NCI-H2227 treated with DMSO at 0.1 percent for 48 hours (cell line): ENCODE measurements at places on chromosomes 16 and 17.

- no peak for DNase-seq
These were observed 58.0 kb downstream of the ASIC2 start for GRCh38 chr17:33234930-33235685.

DNA sequence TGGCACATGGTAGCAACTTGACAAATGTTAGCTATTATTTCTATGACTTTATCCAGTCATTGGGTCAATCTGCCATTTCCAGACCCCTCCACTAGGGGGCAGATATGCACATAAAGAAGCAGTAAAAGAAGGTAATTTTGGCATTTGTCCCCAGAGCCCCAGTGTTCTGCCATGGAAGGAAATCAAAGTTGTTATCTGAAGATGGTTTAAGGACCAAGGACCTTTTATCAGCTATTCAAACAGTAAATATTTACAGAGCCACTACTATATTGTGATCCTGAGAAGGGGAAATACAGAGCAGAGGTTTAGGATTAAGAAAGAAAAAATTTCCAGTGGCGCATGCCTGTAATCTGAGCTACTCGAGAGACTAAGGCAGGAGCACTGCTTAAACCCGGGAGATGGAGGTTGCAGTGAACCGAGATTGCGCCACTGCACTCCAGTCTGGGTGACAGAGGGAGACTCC lies 20.0 kb downstream of the TRAF4 start:
- DNase-seq = peak; percentile 16

- DNase-seq = no peak
These were observed 18.8 kb upstream of the RBL2 start for GRCh38 chr16:53415504-53415903.

DNA sequence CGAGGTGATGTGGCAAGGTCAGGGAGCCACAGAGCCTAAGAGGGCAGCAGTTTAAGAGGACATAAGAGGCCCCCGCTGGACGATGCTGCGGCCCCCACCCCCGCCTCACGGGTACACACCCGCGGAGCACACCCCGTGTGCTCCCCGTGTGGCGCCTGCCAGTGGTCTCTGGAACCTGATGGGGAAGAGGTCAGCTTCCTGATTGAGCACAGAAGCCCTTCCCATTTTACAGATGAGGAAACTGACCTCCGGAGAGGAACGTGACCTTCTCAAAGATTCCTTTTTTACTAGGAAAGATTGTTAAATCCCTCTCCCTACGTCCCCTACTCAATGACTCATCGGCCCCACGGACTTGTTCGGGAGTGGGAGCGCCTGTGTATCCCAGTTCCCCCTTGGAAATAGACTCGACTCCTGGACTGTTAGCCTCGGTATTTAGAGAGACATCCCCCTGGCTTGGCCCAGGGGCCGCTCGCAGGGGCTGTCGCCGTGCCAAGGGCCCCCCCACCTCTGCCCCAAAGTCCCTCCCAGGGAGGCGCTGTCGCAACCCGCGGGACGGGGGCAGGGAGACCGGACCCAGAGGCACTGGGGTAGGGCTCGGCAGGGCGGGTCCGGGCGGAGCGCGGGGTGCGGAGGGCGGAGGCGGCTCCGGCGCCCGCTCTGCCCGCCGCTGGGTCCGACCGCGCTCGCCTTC lies at the start of gene ABCC3:
Gene ABCC3 (plus strand): TSS at position 658 of the 691 bp plus-strand sequence. CDS start 56 bp downstream, outside the sequence.
- DNase-seq = no peak

GRCh38 chr16:4513881-4514280 lies 24.7 kb downstream of the CDIP1 start:
- no peak for DNase-seq

DNA sequence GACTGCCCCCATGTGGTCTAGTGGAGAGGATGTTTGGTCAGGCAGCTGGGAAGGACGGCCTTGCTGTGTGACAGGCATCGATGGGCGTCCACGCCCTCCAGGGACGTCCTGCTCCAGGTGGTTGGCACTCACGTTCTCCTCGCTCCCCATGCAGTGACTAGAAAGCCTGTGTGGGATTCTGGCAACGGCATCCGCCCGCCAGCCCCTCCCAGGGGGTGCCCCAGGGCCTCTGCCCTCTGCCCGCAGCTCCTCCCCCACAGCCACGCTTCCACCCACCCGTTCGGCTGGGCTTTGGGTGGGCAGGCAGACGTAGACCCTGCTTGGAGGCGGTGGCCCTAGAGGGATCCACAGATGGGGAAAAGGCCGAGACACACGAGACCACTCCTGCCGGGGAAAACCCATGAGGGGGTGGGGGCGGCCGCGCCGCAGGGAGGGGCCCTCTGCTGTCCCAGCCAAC lies 4.7 kb upstream of the IL17C start:
- no peak for DNase-seq

- no peak for DNase-seq
These were observed 74.0 kb downstream of the CMC2 start for GRCh38 chr16:80932708-80933095.

- DNase-seq = no peak
These were observed 198.0 kb downstream of the KATNIP start for GRCh38 chr16:27747946-27748345.

DNA sequence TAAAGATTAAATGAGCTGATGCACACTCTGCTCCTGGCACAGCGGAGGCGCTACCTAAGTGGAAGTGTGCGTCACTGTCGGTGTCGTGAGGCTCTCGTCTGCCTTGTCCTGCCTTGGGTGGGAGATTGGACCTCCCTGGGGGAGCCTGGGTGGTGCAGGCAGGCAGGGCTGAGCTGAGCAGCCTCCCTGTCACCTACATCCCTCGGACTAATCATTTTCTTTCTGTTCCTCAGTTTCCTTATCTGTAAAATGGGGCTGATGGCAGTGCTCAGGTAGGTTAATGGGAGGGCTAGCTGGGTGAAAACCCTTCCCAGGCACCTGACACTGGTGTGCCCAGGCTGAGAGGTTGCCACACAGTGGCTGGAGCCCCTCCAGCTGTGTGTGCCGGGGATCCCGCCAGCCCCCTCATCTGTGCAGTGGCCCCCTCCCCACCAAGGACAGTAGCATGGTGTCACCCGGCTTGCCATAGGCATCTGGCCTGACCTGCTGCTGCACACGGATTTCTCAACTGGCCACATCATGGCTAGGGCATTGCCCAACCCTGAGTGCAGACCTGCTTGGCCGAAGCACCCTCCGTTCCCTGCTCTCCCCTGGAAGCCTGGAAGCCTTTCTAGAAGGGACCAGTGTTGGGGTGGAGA lies 4.3 kb downstream of the ADCY7 start:
- DNase-seq = no peak

DNA sequence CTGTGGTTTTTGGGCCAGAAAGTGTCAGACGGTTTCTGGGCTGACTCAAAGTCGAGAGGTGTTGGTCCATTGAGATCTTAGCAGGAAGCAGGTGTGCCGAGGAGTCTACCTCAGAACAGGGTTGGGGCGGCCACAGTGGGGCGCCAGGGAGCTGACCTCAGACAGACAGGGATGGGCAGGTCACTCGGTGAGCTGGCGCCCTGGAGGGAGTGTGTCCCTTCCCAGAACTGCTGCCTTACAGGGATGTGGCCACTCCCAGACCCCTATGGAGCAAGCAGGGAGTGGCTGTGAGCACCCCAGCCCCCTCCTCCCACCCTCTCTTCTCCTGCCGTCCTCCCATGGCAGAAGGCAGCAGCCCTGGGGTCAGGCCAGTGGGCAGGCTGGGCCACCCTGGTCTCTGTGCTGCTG lies 14.0 kb upstream of the DPEP1 start:
- DNase-seq = no peak

- no peak for DNase-seq
These were observed 13.4 kb downstream of the ITGAL start for GRCh38 chr16:30485818-30486436.

GRCh38 chr17:82444284-82444893 lies 6.2 kb downstream of the CYBC1 start:
- DNase-seq = no peak

DNA sequence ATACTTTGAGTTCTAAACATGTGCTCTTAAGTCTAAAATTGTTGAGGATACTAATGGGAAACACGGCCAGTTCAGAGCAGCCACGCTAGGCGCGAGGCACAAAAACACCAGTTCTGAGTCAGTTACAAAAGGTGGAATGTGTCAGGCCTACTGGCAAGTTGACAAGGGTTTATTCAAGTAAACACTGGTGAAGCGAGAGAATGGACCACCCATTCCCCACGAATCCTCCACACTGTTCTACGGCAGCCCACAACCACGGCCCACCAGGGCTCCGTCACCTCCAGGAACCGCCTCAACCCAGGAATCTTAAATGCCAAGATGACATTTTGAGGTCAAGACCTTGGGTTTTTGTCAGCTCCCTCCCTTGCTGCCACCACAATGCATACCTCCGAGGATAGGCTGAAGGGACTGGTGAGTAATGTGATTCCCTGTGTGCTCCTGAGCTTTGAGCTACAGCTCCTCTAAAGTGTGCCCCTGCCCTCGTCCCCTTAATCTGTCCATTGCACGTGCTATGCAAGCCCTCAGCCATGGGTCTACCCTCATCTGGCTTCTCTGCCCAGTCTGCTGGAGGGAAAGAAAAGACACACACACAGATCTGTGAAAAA lies 28.5 kb upstream of the TRAP1 start:
- DNase-seq = no peak

DNA sequence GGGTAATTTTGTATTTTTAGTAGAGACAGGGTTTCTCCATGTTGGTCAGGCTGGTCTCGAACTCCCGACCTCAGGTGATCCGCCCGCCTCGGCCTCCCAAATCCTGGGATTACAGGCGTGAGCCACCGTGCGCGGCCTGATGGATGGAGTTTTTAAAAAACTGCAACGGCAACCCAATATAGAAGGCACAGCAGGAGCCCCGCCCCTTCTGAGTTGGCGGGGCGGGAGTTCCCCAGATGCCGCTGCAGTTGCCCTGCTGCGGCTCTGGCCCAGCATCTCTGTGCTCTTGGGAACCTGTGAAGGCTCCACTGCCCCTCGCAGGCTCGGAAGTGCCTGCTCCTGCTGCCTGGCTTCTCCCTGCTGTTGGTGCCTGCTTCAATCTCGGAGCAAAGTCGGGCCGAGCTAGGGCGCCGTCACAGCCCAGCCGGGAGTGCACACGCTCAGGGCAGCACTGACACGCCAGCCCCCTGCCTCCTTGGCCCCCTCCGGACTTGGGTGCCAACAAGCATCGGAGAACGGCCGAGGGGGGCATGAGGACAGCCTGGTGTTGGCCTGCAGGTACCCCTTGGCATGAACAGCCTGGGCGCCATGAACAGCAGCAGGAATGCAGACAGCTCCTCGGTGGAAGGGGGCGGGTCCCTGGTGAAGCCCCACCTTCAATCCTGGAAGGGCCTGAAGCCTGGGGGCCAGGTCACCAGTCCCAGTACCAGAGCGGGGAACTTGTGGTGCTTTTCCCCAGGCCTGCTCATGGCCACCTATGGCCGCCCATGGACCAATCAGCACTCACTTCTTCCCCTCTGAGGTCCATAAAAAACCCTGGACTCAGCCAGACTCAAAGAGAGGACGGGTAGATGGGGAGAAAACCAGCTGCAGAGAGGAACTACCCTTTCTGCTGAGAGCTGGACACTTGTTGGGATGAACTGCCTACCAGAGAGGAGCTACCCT lies 2.3 kb upstream of the NT5M start:
- peak; percentile 27 for DNase-seq
